ENCODE measurements at places on chromosomes 3 and 15.

- DNase-seq: no peak
Observed at GRCh38 chr3:58285334-58285733, 20.7 kb upstream of the RPP14 start.

GRCh38 chr3:99131876-99132275, 230.4 kb upstream of the DCBLD2 start:
- no peak for DNase-seq

DNA sequence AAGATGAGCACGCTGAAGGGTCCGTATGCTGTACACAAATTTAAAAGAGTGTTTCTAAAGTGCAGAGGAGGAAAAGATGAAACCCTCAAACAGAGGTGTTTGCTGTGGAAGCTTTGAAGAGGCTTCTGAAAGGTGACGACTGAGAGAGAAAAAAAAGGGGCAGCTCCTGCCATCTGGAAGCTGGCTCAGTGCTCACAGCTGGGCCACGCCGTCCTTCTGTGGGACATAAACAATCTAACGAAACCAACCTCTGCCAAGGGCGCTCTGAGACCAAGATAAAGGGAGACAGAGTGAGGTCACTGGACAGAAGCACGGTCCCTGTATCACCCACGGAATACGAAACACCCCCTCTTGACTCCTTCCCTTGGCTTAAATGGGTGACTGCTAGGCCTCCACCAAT, 96.3 kb upstream of the SLC6A6 start:
- DNase-seq: no peak

GRCh38 chr3:149977386-149977785, 6.7 kb upstream of the PFN2 start:
- no peak for DNase-seq

DNA sequence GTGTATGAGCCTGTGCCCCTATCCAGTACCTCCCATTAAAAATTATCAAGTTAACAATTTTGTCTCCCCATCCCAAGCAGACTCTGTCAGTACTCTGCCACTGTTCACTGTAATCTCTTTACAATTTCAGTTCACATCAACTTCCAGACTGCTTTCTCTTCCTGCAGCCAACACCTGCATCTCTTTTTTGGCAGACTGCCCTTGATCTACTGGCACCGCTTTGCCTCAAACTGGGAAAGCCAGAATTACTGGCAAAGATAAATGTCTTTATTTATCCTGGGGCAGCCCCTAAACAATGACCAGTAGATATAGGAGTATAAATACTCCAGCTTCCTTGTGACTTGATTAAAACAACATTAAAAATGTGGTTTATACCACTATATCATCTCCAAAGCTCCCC, 494.1 kb downstream of the ZNF385D start:
- DNase-seq: no peak

DNA sequence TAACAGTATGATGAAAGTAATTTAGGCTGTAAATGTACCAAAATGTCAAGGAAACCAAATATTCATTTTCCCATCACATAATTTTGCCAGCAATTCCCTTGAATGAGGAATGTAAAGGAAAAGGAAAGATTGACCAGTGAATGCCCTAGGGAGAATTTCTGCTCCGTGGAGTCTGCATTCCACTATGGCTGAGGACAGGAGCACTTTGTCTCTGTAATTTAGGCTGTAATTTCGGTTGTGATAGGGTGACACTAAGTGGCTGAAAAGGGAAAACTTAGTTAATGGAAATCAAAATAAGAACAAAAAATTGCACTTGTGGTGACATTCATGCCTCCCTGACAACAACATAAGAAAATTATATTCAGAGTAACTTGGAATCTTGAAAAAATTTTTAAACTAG, 8.3 kb upstream of the TMEM207 start:
- no peak for DNase-seq

DNA sequence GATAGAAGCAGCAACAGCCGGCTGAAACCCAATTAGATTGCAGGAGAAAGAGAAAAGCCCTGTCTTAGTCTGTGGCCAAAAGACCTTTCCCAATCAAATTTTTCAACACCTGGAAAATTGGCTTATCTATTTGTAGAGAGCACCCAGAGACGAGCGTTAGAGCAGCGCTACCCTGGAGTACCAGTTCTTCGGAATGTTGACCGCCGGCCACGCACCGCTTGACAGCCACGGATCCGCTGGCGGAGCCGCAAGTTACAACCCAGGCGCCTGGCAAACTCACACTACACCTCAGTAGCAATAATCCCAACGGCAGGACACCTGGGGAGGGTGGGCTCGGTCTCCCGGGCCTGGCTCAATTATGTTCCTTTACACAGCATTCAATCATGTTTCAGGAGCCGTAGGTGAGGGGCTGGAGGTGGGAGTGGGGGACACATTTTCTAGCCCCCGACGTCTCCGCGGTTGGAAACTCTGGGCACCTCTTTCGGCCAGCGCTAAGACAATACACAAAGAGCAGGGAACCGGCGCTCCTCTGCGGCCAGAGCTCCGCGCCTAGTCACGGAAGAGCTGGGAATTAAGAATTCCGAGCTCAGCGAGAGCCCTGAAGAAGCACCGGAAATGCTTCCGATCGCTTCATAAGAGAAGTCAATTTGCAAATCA, 1.2 kb downstream of the MB21D2 start:
- DNase-seq: peak; percentile 78

- no peak for DNase-seq
Observed at GRCh38 chr3:23263796-23264195, 60.7 kb downstream of the UBE2E2 start.

DNA sequence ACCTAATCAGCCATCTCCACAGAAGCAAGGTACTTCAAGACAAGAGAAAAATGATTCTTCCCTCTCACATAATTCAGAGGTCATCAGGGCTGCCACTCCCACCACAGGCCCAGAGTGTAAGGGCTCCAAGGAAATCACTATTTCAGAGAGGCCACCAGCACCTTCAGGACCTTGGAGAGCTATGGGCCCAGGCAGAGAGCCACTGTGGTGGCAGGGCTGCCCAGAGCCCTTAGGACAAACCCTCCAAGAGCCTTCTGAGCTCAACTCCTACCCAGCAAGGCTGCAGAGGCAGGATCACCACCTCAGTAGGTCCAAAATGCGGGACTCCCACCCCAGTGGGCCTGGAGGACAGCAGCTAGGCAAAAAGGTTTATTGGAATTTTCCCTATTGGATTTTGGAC, 17.9 kb upstream of the FAN1 start:
- DNase-seq: peak; percentile 53

GRCh38 chr3:16740515-16740914, 135.3 kb upstream of the DAZL start:
- no peak for DNase-seq
